ENCODE measurements at places on chromosomes 16 and 17.
A peak's percentile ranks its signal among the peaks of the same experiment; 100 is the strongest.

GRCh38 chr16:17370223-17370707 lies 100.5 kb downstream of the XYLT1 start:
- DNase-seq: no peak

- DNase-seq: no peak
These were observed 46.1 kb downstream of the IRX5 start for GRCh38 chr16:54976651-54977200.

DNA sequence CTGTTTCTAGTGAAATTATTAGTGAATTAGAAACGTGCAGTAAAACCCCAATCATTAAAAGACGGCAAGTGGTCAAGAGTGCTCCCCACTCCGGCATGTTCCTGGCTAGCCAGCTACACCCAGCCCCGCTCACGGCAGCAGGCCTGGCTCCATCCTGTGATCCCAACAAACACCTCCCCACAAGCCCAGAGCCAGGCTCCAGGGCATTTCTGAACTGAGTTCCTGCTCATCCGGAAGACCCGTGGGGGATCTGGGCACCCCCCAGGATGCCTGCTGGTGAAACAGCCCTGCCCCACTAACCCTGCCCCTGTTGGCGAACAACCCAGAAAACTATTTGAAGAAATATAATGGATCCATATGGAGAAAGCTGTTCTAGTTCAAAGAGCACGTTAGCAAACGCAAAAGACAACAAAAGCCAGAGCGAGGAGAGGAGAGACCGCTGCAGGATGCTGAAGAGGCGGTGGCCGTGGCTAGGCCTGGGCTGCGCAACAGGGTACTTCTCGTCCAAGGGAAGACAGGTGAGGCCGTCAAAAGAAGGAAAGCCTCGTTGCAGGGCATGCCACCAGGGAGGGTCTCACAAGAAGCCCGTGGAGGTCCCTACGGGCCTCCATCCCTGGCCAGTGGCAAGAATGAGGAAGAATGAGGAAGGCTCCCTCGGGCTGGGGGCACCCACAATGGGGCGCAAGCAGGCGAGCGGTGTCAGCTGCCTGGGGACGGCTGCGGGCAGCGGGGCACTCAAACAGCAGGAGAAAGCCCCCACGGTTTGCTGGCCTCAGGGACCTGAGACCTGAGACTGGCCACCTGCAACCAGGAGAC lies 19.2 kb downstream of the SLC16A3 start:
- no peak for DNase-seq

DNA sequence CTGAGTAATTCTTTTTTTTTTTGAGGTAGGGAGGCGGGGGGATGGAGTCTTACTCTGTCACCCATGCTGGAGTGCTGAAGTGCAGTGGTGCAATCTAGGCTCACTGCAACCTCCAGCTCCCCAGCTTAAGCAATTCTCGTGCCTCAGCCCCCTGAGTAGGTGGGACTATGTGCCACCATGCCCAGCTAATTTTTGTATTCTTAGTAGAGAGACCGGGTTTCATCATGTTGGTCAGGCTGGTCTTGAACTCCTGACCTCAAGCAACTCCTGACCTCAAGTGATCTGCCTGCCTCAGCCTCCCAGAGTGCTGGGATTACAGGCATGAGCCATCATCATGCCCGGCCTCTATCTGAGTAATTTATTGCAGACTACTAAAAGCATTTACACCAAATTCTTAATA lies 19.4 kb downstream of the KPNB1 start:
- DNase-seq: no peak

- DNase-seq: no peak
These were observed 1.6 kb downstream of the AHSP start for GRCh38 chr16:31529108-31529936.

DNA sequence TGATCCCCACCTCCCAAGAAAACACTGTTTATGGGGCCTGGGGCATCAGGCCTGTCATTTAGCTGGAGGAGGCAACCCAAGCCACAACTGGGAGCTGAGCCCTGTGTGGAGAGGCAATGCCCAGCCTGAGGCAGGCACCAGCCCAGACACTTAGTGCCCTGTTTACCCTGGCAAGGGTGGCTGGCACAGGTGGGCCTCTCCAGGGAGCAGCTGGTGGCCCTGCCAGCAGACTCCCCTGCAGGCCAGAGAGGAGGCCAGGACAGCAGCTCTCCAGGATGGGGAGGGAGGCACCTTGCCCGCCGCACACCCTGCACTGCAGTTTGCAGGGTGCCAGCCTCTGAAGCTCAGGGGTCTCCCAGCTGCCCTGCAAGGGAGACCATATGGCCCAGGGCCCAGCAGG lies 9.1 kb upstream of the TMEM92 start:
- no peak for DNase-seq

- DNase-seq: peak; percentile 10
These were observed 138.9 kb upstream of the CES5A start for GRCh38 chr16:56013962-56014552.

GRCh38 chr17:81125573-81126081 lies 39.7 kb upstream of the PVALEF start:
- no peak for DNase-seq

- no peak for DNase-seq
These were observed 7.4 kb downstream of the CDK5RAP3 start for GRCh38 chr17:47978324-47978723.

- DNase-seq: no peak
These were observed 14.0 kb upstream of the STAC2 start for GRCh38 chr17:39239640-39240314.

DNA sequence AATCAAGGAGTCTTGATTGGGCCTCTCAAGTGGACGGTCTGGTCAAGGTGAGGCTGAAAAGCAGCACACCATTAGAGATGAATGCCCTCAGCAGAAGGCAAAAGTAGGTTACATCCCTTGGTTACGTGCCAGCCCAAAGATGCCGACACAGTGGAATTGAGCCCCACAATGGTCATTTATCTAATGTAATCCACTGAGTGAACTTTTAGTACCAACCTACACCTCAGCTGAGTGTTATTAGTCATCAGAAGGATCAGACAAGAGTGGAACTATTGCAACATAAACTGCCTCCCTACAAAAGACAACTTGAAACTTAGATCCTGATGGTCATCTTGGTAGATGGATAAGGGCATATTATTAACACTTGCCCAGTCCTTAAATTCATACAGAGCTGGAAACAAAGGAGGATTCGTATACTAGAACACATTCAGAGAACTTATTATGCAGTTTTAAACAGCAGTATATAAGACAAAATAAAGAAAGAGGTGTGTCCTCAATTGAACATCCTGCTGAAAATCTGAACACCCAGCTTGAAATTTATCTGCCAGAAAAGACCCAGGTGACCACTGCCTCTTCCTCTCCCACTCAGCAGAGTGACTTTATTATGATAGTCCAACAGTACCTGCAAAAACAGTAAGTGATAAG lies 2.8 kb downstream of the DCUN1D3 start:
- peak; percentile 86 for DNase-seq

DNA sequence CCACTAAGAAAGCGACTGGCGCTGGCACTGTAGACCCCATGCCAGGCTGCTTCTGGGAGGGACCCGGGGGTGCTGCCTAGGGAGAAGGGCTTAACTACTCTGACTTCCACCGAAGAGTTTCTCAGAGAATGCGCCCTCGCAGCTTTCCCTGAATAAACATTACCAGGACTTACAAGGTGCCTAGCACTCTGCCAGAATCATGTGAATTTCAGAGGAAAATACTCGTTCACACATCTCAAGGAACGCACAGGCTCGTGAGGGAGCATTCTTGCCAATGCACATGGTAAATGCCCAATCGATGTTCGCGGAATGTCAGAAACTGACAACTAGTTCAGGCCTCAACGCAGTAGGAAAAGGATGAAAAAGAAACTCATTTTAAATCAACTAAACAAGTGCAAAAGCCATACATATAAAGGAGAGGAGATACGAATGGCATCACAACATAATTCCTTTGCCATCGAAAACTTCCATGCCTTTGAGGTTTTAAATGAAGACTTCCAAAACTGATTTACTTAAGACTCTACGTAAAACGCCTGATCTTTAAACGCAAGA lies 999 bp downstream of the CMC2 start:
- no peak for DNase-seq

DNA sequence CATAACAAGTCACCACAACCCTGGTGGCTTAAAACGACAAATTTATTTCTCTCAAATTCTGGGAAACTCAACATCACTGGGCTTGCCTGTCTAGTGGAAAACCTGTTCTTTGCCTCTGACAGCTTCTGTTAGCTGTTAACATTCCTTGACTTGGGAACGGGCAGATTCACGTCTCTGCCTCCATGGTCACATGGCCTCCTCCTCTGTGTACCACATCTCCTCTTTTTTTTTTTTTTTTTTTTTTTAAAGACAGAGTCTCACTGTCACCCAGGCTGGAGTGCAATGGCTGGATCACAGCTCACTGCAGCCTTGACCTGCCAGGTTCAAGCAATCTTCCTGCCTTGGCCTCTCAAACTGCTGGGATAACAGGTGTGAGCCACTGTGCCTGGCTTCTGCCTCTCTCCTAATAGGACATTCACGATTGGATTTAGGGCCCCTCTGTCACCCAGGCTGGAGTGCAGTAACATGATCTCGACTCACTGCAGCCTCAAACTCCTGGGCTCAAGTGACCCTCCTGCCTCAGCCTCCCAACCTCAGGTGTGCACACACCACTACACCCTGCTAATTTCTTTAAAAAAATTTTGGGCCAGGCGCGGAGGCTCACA lies 11.7 kb upstream of the LLGL1 start:
- DNase-seq: no peak

GRCh38 chr17:77822302-77823030 lies 136.0 kb upstream of the TNRC6C start:
- peak; percentile 39 for DNase-seq

DNA sequence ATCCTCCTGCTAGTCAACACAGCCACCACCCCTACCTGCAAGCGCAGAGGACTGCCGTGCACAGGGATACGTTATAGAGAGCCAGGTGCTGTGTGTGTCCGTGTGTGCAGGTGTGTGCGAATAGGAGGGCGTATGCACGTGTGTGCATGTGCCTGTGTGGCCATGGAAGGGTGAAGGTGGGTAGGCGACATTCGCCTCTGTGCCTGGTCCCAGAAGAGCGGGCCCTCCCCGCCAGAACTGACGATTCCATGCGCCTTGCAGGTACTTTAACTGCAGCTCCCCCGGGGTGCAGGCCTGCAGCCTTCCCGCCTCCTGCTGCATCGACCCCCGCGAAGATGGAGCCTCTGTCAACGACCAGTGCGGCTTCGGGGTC lies 8.7 kb downstream of the PDE6G start:
- no peak for DNase-seq

- no peak for DNase-seq
These were observed 155.7 kb upstream of the TNRC6C start for GRCh38 chr17:77802811-77803220.

DNA sequence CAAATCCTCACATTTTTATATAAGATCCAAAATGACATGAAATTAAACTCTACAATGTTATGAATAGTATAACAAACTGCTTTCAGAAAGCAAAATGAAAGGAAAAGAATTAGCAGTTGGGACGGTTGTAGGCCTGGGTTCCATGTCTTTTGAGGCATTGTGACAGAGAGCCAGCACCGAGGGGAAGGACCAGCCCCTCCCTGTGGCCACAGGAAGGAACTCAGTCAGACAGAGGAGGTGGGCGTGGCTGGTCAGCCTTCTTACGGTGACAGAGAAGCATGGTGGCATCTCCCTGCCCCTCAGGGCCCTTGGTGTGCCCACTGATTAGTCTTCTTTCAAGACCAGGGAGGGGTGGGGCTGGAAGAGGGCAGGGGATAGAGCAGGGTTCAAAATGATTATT lies 5.7 kb downstream of the ZNF319 start:
- DNase-seq: no peak

- DNase-seq: no peak
These were observed 454.0 kb downstream of the WWOX start for GRCh38 chr16:78553268-78554039.

DNA sequence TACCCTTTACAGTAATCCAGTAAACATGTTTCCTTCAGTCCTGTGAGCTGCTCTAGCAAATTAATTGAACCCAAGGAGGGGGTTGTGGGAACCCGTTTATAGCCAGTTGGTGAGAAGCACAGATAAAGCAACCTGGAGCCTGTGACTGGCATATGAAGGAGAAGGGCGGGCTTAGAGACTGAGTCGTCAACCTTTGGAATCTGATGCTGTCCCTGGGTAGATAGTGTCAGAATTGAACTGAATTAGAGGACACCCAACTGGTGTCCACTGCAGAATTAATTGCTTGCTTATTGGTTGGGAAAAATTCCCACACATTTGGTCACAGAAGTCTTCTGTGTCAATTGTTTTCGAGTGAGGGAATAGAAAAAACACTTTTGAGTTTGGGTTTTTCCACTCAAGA lies 12.8 kb upstream of the RSKR start:
- no peak for DNase-seq

GRCh38 chr17:78676412-78677302 lies 99.5 kb upstream of the DNAH17 start:
- DNase-seq: no peak
